Uterus (tissue), 4 donors: ENCODE measurements at places on chromosomes 6 and 20. TPM values are rescaled to one million over a fixed set of nuclear protein-coding genes. Genes with fewer than 3 reads are reported as not detected.

The NOTCH4 gene
- 10.9 TPM for total RNA-seq

The MICB gene
- total RNA-seq, result 3.5 TPM

The ENPP4 gene
- total RNA-seq, result 9.1 TPM

The ZNF391 gene
- total RNA-seq, result 10.1 TPM

The TJAP1 gene
- total RNA-seq, result 24.7 TPM

The ANGPT4 gene
- 0.55 TPM for total RNA-seq

The RWDD2A gene
- total RNA-seq, result 4.3 TPM

The CEP250 gene
- 9.2 TPM for total RNA-seq

The DEFB128 gene
- not detected for total RNA-seq

The KIAA1755 gene
- 47.6 TPM for total RNA-seq

The DOK5 gene
- not detected for total RNA-seq

The TCF15 gene
- total RNA-seq, result not detected

GRCh38 chr6:71321314-71321713, 32.7 kb downstream of the OGFRL1 start:
- no peaks in the 10 kb centered on the region for H3K4me1 ChIP-seq
- no peaks in the 10 kb centered on the region for H3K36me3 ChIP-seq
- no peak overlapping the region for H3K4me3 ChIP-seq
- no peaks in the 10 kb centered on the region for H3K27me3 ChIP-seq
- DNase-seq, result no peak

DNA sequence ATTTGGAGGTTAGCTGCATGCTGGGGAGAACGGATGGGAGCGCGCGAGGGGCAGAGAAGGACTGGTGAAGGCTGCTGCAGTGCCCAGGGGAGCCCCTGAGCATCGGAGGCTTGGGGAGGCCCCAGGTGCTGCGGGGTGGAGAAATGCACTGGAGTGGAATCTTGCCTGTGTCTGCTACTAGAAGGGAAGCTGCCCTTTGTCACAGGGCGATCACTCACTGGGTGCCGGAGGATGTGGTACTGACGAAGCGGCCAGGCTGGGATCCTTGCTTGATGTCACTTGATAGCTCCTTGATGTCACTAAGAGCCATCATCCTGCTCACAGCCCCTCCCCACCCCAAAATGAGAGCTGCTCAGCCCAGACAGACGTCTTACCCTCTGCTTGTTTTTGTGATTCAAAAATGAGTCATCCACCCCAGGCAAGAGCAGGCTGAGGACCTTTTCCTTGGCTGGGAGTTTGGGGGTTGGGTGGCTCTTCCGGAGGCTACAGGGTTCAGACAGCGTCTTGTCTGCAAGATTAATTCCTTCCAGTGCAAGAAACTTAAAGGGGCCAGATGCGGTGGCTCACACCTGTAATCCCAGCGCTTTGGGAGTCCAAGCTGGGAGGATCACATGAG, 62.6 kb upstream of the PMEPA1 start:
- H3K4me1 ChIP-seq, result no peaks in the 10 kb centered on the region
- H3K27me3 ChIP-seq, result no peaks in the 10 kb centered on the region
- no peak for DNase-seq

- H3K4me1 ChIP-seq, result no peaks in the 10 kb centered on the region
- no peak overlapping the region for H3K27ac ChIP-seq
- no peak for DNase-seq
- no peaks in the 10 kb centered on the region for H3K36me3 ChIP-seq
These were observed 21.0 kb downstream of the PRDM1 start for GRCh38 chr6:106107043-106107613.

GRCh38 chr6:170584954-170585498, 589 bp upstream of the PDCD2 start:
- H3K27ac ChIP-seq, result peak overlapping the region; percentile 82
- H3K27me3 ChIP-seq, result no peaks in the 10 kb centered on the region
- no peaks in the 10 kb centered on the region for H3K36me3 ChIP-seq
- DNase-seq, result no peak

- H3K4me1 ChIP-seq, result no peaks in the 10 kb centered on the region
- H3K27ac ChIP-seq, result no peak overlapping the region
- no peak for DNase-seq
These were observed 7.0 kb downstream of the SCUBE3 start for GRCh38 chr6:35220711-35221110.

DNA sequence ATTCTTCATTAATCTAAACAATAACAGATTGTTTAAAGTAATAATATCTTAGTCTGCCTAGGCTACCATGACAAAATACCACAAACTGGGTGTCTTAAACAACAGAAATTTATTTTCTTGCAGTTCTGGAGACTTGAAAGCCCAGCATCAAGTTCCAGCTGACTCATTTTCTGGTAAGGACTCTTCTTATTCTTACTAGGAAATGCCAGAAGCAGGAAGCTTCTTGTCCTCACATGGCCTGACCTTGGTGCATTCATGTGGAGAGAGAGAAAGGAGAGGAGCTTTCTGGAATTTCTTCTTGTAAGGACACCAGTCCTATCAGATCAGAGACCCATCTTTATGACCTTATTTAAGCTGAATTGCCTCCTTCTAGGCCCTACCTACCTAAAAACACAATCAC, 110.5 kb downstream of the ANKRD60 start:
- H3K27me3 ChIP-seq, result no peaks in the 10 kb centered on the region
- H3K27ac ChIP-seq, result no peak overlapping the region
- no peak for DNase-seq
- no peaks in the 10 kb centered on the region for H3K4me1 ChIP-seq

DNA sequence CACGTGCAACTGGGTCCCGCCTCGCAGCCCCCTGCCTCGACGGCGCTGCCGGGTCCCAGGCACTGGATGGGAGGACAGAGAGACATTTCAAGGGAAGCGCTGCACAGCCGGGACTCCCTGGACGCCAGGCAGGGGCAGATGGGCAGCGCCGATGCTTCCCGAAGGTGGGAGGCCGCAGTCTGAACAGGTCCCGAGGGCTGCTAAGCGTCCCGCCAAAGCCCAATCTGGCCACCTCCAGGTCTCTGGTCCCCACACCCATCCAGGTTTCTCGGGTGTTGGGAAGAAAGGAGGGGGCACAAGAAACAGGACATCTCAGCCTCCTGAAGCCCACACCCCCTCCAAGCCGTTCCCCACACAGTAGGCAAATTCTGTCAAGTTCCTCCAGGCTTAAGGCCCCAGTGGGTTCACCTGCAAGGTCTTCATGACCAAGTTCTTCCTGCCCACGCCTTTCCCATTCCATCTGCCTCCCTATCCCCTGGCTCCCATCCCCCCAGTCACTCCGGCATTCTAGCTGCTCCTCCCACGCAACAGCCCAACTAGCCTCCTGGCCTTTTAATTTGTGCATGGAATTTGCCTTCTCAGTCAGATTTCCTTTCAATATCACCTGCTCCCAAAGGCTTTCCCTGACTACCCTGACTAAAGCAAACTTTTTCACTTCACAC, 5.4 kb upstream of the CPXM1 start:
- H3K27me3 ChIP-seq, result no peaks in the 10 kb centered on the region
- no peak overlapping the region for H3K27ac ChIP-seq
- DNase-seq, result no peak
- H3K4me1 ChIP-seq, result peaks cover 16% of the 10 kb centered on the region
- no peak overlapping the region for H3K4me3 ChIP-seq
- no peaks in the 10 kb centered on the region for H3K36me3 ChIP-seq

- H3K27ac ChIP-seq, result no peak overlapping the region
- no peaks in the 10 kb centered on the region for H3K4me1 ChIP-seq
- no peaks in the 10 kb centered on the region for H3K36me3 ChIP-seq
- no peaks in the 10 kb centered on the region for H3K27me3 ChIP-seq
- DNase-seq, result no peak
These were observed 74.2 kb downstream of the IRF4 start for GRCh38 chr6:465531-466348.

DNA sequence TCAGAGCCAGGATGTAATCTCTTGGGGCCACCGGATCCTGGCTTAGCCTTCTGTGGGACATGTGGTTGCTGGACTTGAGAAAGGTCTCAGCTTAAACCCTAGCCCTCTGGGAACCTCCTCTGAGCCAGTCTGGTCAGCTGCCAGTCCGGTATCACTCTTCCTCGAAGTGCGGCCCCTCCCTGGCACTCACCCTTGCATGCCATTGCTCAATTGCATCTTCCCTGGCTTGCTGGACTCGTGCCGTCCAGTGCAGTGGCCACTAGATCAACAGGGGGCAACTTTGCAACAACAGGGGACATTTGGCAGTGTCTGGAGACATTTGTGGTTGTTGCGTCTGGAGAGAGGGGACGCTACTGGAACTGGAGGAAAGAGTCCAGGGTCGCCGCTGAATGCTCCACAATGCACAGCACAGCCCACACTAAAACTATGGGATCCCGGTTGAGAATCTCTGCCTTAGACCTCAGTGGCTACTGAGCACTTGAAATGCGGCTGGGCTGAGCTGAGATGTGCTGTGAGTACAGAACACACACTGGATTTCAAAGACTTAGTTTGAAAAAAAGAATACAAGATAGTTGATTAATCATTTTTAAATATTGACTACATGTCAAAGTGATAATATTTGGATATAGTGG, 152.1 kb downstream of the TFAP2C start:
- peak overlapping the region; percentile 45 for H3K27ac ChIP-seq
- H3K4me1 ChIP-seq, result no peaks in the 10 kb centered on the region
- H3K27me3 ChIP-seq, result no peaks in the 10 kb centered on the region
- H3K4me3 ChIP-seq, result no peak overlapping the region
- no peak for DNase-seq
- no peaks in the 10 kb centered on the region for H3K36me3 ChIP-seq

- no peaks in the 10 kb centered on the region for H3K36me3 ChIP-seq
- no peak overlapping the region for H3K4me3 ChIP-seq
- no peak overlapping the region for H3K27ac ChIP-seq
- H3K4me1 ChIP-seq, result no peaks in the 10 kb centered on the region
- DNase-seq, result no peak
- H3K27me3 ChIP-seq, result no peaks in the 10 kb centered on the region
These were observed 215.8 kb downstream of the UTRN start for GRCh38 chr6:144500892-144501291.

DNA sequence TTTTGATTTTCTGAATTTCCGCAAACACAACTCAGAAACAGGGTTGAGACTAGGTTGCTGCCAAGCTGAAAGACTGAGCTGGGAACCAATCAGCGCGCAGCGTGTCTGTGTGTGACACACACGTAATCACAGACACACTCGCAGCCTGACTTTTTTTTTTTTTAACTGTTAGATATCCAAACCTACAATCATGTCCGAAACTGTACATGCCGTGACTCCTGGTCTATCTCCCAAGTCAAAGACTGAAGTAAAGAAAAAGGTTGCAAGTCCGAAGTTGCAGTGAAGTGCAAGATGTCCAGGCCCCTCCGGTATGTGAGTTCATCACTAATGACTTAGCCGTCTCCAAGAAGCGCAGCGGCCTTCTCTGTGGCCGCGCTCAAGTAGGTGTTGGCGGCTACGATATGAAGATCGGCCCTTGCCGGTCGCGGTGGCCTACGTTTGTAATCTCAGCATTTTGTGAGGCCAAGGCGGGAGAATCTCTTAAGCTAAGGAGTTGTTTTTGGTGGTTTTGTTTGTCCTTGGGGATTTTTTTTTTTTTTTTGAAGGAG, 108.2 kb downstream of the HFE start:
- DNase-seq, result peak; percentile 94
- peak overlapping the region; percentile 50 for H3K4me3 ChIP-seq
- peak overlapping the region; percentile 99 for H3K27ac ChIP-seq
- H3K27me3 ChIP-seq, result no peaks in the 10 kb centered on the region
- no peaks in the 10 kb centered on the region for H3K36me3 ChIP-seq
- H3K4me1 ChIP-seq, result peaks cover 6% of the 10 kb centered on the region

DNA sequence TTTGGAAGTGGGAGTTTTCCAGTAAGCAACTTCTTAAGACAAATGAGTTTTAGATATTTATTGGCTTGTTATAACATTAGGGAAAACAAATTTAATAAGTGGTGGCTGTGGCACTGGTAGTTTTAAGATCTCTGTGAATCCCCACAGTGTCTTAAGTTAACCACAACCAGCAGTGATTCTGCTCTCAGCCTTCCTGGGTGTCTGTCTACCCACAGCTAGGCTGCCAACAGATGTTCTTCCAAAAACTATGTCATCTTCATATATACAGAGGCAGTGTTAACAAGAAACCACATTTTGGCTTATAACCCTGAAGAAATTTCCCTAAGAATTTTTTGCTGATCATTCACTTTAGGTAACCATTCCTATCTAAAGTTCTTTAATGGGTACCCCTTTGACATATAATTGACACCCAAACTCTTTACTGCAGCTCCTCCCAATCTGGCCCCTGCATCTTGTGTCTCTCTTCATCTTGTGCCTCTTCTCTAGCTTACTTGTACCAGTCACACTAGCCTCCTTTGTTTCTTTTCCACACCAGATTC, 52.7 kb downstream of the TOP1 start:
- no peaks in the 10 kb centered on the region for H3K36me3 ChIP-seq
- no peaks in the 10 kb centered on the region for H3K27me3 ChIP-seq
- H3K4me3 ChIP-seq, result no peak overlapping the region
- no peak overlapping the region for H3K27ac ChIP-seq
- H3K4me1 ChIP-seq, result no peaks in the 10 kb centered on the region
- no peak for DNase-seq

DNA sequence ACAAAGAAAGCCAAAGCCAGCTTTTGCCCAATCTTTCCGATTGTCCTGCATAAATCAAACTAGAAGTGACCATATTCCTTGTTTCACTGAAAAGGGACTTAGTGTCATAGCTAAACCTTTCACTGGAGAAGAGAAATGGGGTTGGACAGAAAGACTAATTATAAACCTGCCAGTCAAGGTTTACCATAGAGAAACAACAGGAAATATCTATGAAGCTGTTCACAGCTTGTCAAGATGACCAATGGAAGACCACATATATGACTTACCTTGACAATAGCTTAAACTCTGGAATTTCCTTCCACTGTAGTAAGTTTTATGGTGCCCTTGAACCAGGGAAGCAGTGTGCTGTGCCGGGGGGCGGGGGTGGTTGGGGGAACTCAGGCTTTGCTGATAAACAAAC, 107.7 kb upstream of the PHACTR1 start:
- H3K4me3 ChIP-seq, result no peak overlapping the region
- no peak overlapping the region for H3K27ac ChIP-seq
- no peaks in the 10 kb centered on the region for H3K36me3 ChIP-seq
- no peaks in the 10 kb centered on the region for H3K4me1 ChIP-seq
- DNase-seq, result no peak

DNA sequence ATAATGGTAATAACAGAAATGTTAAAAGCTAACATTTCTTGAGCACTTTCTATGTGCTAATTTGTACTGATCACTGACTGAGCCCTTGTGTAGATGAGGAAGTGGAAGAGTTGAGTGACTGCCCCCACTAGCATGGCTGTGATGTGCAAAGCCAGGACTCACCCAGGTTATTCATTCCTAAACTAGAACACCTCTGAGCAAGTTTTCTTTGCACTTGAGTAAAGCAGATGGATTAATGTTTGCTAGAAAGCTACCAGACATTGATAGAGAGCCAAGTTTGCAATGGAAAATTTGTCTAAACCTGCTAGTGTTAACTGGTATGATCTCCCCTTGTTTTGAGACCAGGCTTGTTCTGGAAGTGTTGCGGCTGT, 467.4 kb upstream of the PLCB4 start:
- no peak overlapping the region for H3K27ac ChIP-seq
- no peak overlapping the region for H3K4me3 ChIP-seq
- H3K4me1 ChIP-seq, result no peaks in the 10 kb centered on the region
- no peak for DNase-seq
- no peaks in the 10 kb centered on the region for H3K27me3 ChIP-seq
